Skeletal muscle tissue (tissue), 5 donors: ENCODE measurements at places on chromosomes 2 and 18. TPM values are rescaled to one million over a fixed set of nuclear protein-coding genes. Genes with fewer than 3 reads are reported as not detected.

The RAB31 gene
- 16.7 TPM for total RNA-seq

The SPAG16 gene
- 38.6 TPM for total RNA-seq

The SPRED2 gene
- total RNA-seq, result 7.8 TPM

The ERMN gene
- total RNA-seq, result 0.52 TPM

The ABCA12 gene
- total RNA-seq, result not detected

The NT5DC4 gene
- not detected for total RNA-seq

The LYPD6 gene
- 2.1 TPM for total RNA-seq

The NTSR2 gene
- total RNA-seq, result not detected

The C2orf15 gene
- total RNA-seq, result not detected
